ENCODE measurements at places on chromosomes 3 and 15.

GRCh38 chr3:189324538-189325138, 152.9 kb downstream of the TPRG1 start:
- DNase-seq: peak; percentile 92

DNA sequence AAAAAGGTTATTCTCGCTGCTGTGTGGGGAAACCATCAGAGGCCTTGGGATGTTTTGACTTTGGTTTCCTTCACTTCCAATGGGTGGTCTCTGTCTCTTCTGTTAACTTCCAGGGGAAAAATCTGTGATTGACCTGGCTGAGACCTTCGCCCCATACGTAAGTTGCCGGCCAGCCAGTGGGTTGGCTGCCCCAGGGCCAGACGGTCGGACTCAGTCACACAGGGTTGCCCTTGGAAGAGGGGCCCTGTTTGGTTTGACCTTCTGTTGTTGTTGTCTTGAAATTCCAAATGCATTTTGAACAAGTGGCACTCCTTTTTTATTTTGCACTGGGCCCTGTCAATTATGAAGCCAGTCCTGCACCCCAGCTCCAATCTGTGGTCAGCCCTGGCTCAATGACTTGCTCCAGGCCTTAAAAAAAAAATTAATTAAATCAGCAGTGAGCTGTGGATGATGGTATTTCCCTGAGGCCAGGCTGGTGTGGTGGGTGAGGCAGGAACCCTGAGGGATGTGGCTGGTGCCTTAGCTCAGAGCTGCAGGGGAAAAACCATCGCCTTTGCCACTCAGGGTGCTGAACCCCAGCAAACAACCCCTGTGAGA, 4.5 kb downstream of the FAM107A start:
- DNase-seq: no peak

DNA sequence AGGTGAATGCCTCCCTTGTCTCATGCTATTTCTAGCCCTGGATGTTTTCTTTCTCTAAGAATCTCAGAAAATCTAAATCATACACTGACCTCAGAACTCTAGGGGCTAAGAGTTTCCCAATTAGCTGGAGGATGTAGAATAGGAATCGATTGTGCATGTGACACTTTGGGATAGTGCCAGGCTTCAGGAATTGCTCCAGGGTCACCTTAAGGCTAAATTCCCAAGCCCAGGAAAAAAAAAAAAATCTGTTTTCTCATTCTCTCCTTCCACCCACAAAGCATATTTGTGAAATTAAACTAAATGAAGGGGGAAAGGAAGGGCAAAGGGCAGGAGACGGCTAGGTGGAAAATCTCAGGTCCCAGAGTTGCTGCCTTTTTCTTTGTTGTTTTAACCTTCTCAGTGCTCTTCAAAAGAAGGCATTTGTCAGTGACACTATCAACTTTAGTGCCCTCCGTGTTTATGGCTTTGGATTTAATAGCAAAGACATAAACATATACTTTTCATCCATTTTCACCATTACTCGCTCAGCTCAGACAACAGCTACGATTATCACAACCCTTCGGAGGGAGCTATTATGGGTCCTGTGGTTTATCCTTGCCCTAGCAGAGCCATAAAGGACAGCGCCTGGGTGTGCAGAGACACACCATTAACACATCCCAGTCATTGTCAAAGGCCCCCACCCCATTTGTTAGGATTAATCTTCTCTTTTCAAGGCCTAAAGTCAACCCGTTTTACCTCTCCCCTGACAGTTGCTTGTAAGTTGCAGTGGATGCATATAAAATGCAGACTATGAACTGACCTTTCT, 271.7 kb downstream of the PDZRN3 start:
- no peak for DNase-seq

GRCh38 chr3:27758083-27758482, 36.0 kb upstream of the EOMES start:
- DNase-seq: no peak

DNA sequence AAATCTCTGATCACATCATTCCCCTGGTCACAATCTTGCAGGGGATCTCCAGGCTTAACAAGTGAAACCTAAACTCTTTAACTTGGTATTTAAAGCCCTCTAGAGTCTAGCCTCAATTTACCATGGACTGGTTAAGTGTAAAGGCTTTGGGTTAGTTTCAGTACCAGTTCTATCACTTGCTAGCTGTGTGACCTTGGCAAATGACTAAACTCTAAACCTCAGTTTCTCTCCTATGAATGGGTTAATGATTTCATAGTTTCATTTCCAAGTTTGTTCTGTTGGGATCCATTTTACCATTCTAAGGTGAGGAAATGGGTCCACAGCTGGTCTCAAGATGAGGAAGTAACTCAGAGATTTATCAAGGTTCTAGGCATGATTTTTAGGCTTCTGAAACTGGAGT, 38.8 kb upstream of the TIMP4 start:
- DNase-seq: no peak

DNA sequence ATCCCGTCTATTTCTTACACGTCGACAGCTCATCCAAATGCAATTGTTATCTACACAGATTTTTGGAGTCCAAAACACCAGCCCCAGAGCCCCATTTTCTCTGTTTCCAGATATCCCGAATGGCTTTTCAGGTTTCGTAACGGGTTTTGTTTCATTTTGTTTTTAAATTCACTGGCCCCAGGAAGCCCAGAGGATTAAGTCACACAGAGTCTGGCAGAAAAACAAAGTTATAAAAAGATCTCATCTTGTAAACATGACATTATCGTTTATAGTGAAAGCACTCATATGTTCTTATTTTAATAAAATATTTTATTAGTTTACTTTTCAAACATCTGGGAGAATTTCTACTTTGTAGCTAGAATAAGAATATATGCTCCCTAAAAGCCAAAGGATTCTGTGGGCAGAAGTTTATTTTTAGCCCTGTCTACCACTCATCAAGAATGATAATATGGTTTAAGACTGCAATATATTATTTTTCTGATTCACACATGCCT, 149.3 kb upstream of the SLC2A2 start:
- DNase-seq: no peak

GRCh38 chr3:40885430-40885829, 313.9 kb upstream of the CTNNB1 start:
- no peak for DNase-seq

GRCh38 chr3:130900959-130901358, 7.1 kb downstream of the ATP2C1 start:
- DNase-seq: no peak

GRCh38 chr3:13021141-13022114, 51.8 kb downstream of the IQSEC1 start:
- DNase-seq: no peak

GRCh38 chr15:27690290-27690689, 408.8 kb downstream of the OCA2 start:
- no peak for DNase-seq

DNA sequence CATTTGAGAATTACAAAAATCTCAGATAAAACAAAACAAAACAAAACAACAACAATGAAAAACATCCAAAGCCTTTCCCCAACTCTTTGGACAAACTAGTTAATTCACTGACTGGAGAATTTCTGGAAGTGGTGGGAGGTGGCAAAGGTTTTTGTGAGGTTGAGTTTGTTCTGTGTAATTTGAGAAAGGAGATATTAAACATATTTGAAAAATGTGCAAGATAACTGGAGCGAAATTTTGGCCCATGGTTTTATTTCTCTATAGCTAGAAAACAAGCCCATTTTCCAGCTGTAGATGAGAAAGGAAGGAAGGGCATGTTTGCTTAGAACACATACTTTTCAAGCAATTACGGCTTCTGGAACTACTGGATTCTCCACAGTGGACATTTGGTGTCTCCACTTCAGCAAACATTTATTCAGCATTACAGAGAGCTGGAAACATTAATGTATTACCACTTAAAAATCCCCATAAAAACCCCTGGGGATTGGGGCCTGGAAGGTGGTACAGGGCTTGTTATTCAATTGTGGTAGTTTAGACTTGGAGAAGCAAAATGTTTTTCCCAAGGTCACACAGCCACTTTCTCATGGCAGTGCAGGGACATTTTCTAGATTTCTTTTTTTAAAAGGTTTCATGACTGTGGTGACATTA, 135.8 kb downstream of the THSD4 start:
- no peak for DNase-seq

DNA sequence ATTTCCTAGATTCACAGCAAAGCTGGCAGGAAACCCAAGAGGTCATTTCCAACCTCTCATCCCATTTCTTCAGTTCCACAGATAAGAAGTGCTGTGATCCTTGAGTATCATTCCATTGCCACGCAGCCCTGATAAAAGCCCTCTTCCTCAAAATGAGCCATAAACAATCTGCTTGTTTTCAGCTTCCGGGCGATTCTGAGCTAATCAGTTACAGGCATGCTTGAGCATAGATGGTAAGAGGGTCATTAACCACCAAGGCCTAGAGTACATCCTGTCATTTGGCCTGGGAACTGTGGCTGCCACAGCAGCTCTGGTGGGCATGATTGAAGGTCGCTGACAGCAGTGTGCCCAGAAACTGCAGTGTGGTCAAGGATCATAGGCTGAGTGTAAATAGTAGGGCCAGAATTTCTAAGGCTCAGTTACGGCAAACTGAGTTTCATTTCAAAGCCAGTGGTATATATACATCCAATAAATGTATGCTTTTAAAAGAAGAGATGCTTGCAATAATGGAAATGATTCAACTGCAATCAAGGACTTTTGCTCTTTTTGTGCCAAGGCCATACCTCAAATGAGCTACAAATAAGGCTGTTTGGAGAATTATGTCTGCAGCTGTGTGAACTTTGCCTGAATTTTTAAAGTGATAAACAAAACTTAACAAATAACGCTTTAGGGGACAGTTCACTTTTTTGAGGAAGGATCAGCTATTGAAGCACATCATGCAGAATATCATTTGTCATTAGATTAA, 47.3 kb downstream of the P3H2 start:
- no peak for DNase-seq

GRCh38 chr3:81300324-81300927, 461.0 kb downstream of the GBE1 start:
- no peak for DNase-seq

GRCh38 chr3:134885877-134886621, 91.0 kb downstream of the EPHB1 start:
- DNase-seq: no peak

- DNase-seq: no peak
These were observed 13.0 kb downstream of the LIPC start for GRCh38 chr15:58444658-58445332.

DNA sequence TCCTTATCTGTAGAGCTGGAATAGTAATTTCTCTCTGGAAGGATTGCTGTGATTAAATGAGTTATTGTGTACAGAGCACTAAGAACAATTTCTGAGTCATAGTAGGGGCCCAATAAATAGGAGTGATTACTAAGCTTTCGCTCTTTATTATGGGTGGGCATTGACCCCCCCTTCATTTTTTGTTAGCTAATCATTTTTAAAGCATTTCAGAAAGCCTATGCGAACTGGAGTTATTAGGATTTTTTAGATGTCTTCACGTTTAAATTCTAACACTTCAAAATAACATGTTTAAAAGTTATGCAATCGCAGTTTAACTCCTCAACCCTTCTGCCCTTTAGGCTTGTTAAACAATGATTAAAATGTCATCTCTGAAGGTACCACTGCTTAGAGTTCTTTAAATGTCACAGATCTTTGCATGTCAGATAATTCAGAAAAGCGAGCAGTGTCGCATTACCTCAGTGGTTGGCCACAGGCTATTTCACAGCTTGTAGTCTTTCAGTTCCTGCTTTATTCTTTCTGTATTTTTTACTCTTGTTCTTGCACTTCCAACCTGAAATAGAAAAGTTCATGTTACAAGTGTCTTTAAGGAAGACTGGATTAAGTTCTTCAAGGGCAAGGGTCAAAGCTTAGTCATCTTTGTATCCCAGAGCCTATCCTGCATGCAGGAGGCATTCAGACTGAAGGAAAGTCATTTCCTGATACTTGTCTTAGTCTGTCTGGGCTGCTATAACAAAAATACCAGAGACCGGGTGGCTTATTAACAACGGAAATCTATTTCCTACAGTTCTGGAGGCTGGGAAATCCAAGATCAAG, 102.9 kb downstream of the FNDC3B start:
- no peak for DNase-seq

DNA sequence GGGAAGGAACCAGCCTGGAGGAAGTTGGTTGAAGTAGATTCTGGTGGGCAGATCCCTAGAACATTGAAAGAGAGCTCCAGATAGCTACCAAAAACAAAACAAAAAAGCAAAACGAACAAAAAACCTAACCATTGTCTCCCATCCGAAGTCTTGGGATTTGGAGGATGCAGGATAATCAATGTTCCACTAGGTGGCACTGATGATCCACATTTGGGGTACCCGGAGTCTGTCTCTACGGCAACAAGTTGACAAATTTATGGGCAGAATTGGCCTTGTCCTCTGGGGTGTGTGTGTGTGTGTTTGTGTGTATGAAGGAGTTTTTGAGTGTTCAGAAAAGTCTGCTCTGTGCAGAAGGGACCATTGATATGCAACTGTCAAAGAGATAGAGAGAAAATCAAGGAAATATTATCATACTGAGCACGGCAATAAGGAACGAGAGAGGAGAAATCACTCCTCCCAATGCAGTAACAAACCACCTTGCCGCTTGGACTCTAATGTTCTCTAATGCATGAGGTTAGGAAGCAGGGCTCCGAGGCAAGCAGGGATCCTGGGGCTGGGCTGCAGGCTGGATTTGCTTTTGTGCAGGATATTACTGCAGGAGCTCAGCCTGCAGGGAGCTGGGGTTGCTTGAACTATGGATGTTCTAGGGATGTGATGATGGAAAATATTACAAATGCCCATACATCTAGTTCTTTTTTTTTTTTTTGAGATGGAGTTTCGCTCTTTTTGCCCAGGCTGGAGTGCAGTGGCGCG, 59.8 kb upstream of the KLHL25 start:
- DNase-seq: peak; percentile 16

GRCh38 chr15:90318591-90318990, 33.5 kb upstream of the ZNF774 start:
- DNase-seq: no peak

- no peak for DNase-seq
These were observed 43.3 kb upstream of the MYO5C start for GRCh38 chr15:52338891-52339290.

GRCh38 chr3:122621112-122621511, 43.7 kb downstream of the PARP15 start:
- DNase-seq: no peak

- DNase-seq: no peak
These were observed 227.5 kb downstream of the CADPS start for GRCh38 chr3:62647711-62648110.

All from CD8-positive, alpha-beta T cell (primary cell).